ENCODE measurements at places on chromosomes 12 and 14.
A peak's percentile ranks its signal among the peaks of the same experiment; 100 is the strongest.

DNA sequence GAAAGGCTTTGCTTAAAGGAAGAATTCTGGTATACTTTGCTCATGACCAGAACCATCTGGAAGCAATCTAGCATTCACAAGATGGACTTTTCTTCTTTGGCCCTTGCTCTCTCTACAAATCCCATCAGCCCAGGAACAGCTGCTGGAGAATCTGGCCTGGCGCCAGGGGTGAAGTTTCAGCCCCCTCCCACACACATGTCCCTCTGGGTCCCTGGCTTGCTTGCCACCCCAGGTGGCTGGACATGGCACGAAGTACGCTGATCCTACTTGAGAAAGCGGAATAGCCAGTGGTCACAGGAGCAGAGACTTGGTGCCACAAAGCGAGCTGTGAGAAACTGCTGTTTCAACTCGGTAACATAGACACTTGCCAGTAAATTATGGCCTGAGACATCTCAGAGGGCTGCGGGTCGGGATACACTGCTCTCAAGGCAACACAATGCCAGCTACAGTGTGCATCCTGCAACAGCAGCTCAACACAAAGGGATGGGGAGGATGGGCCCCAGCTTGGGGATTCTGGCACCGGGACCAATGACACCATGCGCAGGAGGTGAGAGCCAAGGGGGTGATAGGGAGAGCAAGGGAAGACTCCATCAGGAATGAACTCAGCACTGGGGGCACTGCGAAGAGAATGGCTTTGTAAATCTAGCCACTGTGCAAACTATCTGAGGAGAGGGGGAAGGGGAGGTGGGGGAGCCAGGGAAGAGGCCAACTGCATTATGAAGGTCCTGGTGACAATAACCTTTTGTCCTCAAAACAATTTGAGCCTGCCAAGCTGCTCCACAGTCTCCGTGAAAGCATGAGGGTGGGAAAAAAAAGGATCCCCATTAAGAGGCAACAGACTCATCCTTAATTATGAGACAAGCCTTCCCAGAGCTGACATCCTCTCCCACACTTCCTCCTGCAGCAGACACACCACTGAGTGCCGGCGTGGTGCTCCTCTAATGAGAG is 219.9 kb downstream of the PPM1H start:
- no peak for DNase-seq

DNA sequence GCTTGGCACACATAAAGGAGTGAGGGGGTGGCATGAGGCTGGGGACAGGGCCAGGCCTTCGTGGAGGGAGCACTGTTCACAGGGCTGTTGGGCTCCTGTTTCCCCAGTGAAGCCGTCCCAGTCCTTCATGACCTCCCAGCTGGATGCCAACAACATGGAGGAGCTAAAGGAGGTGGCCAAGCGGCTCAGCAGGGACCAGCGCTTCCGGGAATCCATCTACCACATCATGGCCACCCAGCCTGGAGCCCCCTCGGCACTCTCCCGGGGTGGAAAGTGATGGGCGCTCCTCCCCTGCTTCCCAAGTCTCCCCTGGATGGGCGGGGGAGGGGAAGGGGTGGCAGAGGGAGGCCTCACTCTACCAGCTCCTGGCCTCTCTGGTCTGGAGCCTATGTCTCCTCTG is 43.6 kb downstream of the PLEKHD1 start:
- DNase-seq: no peak

- DNase-seq: no peak
Measured at GRCh38 chr14:58774531-58774930, 136.8 kb downstream of the DACT1 start.

- DNase-seq: no peak
Measured at GRCh38 chr12:49440035-49440434, 72.8 kb downstream of the SPATS2 start.

DNA sequence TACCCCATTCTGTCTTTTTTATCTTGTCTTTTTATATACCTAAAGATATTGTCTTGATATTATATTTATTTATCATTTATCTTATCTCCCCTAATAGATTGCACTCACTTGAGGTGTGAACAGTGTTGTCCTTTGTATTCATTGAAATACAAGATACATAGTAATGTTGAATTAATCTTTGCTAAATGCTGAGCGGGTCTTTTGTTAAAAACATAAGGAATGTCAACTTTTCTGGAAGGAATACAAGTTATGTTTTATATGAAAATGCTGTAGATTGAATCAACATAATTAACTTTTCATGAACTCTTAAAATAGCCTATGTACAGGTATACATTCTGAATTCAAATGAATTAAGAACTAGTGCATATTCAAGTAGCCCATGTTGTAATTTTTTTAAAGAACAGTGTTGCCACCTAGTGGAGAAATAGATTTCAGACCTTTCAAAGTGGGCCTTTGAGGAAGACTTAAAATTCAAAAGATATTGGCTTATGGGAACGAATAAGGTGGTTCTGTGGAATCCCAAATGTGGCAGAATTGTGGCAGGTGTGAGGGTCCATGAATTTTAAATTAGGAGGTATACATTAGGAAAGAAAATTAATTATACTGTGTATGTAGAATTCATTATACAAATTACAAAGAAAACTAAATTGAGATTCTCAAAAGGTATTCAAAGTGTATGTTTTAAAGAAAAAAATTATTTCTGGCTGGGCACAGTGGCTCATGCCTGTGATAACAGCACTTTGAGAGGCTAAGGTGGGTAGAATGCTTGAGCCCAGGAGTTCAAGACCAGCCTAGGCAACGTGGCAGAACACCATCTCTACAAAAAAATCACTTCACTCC is 19.1 kb downstream of the BBOF1 start:
- DNase-seq: no peak

- DNase-seq: no peak
Measured at GRCh38 chr14:83172363-83172762, 1638.7 kb upstream of the SEL1L start.

DNA sequence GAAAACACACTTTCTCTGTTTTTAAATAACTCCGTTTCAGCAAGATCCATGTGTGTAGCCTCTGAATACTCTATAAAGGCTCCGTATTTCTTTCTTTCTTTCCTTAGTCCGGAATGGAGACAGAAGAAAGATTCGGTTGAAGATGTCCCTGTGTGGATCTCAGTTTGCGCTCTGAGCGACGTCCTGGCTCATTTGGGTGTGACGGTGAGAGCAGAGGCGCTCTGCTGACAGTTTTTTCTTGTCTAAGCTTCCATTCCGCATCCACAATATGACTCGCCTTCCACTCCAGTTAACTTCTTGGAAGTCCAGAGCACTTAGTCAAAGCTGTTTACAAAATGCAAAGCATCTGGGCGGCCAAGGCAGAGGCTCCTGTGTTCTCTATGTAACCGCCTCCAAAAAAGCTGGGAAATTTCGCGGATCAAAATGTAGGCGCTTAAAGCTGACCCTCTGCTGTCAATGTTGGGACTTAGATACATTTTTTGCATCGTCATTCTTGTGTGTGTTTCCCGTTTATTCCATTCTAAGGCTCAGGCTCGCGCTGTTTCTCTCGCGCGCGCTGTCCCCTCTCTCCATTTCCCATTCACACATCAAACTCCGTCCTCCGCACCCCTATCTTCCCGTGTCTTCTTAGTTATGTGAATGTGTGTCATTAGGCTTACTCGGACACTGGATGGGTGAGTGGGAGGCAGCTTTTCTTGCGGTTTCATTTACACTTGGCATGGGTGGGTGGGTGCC is 880 bp upstream of the FLRT2 start:
- no peak for DNase-seq

- DNase-seq: no peak
Measured at GRCh38 chr12:131171029-131171428, 217.3 kb downstream of the ADGRD1 start.

- no peak for DNase-seq
Measured at GRCh38 chr14:97414718-97415098, 617.5 kb downstream of the VRK1 start.

DNA sequence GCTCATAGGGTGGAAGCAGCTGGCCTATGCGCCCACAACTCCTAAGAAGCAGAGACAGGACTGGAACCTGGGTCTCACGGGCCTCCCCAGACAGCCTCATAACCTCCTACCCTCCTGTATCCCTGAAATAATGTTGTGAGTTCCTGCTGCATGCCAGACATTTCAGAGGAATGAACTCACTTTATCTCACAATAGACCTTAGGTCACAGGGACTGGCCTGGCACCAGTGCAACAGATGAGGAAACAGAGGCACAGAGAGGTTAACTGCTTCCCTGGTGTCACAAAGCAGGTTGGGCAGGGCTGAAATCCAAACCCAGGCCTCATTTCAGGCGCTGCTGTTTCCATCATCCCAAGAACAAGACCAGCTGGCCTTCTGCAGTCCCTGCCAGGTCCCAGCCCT is 5.3 kb downstream of the PHETA1 start:
- no peak for DNase-seq

- no peak for DNase-seq
Measured at GRCh38 chr12:49388682-49389386, 21.6 kb downstream of the SPATS2 start.

DNA sequence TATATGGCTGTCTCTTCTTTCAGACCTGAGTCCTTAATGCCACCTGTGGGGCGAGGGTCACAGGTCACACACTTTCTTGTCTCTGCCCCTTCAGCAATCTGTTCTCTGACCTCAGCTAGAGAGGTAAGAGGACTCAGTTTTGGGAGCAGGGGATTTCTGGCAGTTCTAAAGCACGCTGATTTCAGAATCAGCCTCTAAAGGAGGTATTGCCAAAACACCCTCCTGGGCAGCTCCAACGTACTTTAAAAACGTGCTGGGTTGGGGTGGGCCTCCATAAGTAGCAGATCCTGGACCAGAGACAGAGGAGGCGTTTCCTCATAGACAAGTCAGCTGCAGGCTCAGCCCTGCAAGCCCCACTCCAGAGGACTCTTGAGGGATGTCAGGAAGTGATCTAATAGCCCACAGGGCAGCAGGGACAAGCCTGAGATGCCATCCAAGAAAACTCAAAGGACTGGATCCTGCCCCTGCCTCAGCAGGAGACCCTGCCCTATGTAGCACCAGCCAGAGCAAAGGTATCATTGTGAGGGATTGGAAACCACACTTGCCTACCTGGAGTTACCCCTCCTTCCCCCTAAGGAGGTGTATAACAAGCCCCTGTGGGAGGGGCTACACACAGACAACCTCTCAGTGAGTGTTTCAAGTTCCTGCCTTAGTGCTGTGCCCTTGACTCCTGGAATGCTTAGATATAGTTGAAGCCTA is 8.5 kb downstream of the CTDSP2 start:
- DNase-seq: no peak

GRCh38 chr14:41295734-41296133 is 310.9 kb upstream of the LRFN5 start:
- no peak for DNase-seq

DNA sequence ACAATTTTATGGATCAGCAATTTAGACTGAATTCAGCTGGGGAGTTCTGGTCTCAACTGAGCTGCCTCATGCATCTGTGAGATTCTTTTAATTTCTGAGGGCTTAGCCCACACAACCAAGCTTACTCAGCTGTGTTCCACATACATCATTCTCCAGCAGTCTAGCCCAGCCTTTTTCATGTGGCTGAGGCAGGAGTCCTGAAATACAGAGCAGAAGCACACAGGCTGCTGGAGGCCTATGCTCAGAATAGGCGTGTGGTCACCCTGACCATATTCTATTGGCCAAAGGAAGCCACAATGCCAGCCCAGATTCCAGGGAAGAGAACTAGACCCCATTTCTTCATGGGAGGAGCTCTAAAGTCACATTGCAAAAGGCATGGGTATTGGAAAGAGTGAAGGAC is 72.3 kb upstream of the DHRS4 start:
- no peak for DNase-seq

DNA sequence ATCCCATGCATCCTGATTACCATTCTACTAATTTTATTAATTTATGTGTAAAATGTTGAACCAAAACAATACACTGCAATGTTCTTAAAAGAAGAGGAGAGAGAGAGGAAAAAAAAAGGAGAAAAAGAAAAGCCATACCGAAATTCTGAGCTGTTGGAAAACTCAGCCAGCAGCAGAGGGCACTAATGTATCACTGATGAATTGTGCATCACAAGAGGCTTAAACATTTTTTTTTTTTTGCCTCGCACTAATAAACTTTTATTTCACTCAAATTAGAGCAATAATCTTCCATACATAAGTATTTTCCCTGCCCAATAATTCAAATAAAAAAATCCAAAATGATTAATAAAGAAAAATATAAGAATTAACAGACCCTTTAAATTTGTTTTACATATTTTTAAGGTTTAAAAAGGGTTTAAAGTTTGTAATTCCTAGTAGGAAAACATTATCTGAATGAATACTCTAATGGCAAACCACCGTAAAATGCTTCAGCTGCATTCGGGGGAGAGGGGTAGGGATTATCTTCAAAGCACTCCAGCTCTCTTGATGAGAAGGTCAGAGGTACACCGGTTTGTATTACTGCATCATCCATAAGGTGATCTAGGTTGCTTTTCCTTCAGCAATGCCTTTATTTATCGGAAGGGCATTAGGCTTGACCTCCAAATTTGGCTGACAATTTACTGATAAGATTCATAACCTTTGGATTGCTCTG is 41.9 kb downstream of the ATP23 start:
- no peak for DNase-seq

- DNase-seq: no peak
Measured at GRCh38 chr12:58703866-58704265, 216.4 kb downstream of the LRIG3 start.

- DNase-seq: no peak
Measured at GRCh38 chr12:3461391-3461790, 29.6 kb upstream of the PRMT8 start.

GRCh38 chr12:69524755-69525469 is 54.7 kb downstream of the FRS2 start:
- DNase-seq: no peak

- DNase-seq: peak; percentile 29
Measured at GRCh38 chr12:45726603-45727300, 2.8 kb upstream of the ARID2 start.

DNA sequence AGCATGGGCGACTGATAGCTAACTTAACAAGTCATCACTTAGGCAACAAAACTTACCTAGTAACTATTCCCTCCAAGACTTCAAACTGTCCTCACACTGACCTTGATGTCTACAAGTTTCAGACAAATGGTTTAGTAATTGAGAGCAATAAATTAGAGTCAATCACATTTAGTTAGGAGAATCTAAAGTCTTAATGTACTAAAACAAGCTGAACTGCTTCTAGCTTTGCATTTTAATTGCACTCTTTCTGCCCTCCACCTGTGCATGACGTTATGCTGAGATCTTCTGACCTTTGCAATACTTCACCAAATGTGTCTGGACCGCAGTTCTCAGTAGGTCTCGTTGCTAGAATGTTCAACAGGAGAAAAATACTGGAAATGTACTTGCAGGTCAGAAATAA is 158.0 kb downstream of the PIK3C2G start:
- no peak for DNase-seq

- no peak for DNase-seq
Measured at GRCh38 chr12:109912855-109913321, 12.8 kb downstream of the TCHP start.

- DNase-seq: no peak
Measured at GRCh38 chr12:31922341-31923062, 36.7 kb upstream of the RESF1 start.

DNA sequence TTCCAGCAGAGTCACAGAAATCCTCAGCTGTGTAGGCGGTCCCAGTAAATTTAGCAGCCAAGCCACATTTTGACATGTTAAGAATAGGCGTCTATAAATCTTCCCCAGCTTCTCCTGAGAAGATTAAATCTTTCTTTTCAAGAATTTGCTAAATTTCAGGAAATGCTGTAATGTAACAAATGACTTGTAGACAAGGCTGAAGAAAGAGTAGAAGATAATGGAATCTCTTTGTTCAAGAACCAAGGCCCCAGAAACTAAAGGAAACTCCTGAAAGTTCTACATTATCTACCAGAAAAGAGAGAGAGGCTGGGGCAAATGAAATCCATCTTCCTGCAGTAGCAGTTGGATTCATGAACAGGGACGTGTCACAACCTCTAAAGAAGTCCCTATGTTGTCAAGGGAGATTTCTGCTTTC is 760.3 kb downstream of the NOVA1 start:
- DNase-seq: no peak
